ENCODE measurements at places on chromosomes 16 and 17.

DNA sequence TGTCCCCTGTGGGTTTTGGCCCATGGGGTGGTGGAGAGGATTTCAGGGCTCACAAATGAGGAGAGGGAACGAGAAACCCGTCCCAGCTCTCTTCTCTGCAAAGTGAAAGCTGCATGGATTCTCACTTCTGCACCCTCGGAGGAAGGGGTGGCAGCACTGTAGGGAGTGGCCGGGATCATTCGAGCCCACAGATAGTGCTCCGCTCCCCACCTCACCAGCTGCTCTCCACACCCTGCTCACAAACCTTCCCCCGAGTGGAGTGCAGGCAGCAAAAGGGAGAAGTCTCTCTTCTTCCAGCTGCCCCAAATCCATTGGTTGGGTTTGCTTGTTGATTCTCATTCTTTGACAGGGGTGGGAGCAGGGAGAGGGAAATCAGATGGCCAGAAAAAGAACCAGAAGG is 20.1 kb downstream of the STAT5A start:
- no peak for DNase-seq

DNA sequence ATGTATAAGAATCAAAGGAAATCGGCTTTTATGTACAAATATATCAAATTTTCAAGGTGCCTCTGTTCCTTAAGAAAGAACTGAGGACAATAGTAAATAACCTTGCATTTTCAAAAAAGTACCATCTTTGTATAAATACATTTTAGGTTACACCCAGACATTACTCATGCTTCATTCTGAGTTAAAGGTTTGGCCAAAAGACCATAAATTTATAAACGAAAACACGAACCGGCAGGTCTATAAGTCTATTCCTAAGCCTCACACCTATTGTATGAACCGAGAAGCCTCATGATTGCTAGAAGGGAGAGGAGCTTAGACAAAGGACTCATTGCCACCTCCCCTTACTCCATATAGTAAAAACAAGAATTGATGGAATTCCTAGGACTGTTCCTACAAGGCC is 94.6 kb upstream of the PSMD7 start:
- DNase-seq, result no peak

- no peak for DNase-seq
These were observed 1.9 kb upstream of the RSAD1 start for GRCh38 chr17:50476545-50477315.

DNA sequence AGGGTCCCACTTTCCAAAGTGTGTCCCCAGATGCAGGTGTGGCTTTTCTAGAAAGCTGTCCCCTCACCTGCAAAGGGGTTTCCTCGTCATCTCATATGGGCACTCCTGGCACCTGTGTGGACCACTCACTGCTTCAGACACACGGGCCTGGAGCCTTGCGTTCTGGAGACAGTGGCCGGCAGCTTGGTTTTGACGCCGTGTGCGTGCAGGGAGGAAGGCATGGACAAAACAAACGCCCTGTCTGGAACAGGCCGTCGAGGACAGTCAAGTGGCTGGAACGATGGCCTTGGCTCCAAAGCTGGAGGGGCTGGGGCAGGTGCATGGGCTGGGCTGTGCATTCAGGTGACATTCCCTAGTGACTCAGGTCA is 13.0 kb upstream of the C16orf95 start:
- DNase-seq, result no peak

DNA sequence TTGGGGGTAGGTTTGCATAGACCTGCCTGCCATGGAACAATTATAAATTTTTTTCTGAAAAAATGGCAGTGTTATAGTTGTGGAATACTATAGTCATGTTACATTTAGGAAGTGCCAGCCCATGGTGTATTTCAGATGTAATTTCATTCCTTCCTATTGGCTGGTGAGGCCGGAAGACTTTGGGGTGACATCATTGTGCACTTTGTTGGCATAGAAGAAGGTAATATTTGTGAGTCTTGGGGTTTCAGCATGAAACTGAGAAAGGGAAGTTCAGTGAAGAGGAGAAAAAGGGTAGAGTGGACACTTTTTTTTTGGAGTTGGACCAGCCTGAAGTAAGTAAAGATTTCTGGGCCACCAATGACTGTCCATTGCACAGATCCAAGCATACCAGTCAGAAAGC is 16.0 kb upstream of the HEATR6 start:
- no peak for DNase-seq

GRCh38 chr16:80924372-80924978 is 82.2 kb downstream of the CMC2 start:
- no peak for DNase-seq

GRCh38 chr16:58418026-58418425 is 25.8 kb downstream of the GINS3 start:
- DNase-seq, result no peak

DNA sequence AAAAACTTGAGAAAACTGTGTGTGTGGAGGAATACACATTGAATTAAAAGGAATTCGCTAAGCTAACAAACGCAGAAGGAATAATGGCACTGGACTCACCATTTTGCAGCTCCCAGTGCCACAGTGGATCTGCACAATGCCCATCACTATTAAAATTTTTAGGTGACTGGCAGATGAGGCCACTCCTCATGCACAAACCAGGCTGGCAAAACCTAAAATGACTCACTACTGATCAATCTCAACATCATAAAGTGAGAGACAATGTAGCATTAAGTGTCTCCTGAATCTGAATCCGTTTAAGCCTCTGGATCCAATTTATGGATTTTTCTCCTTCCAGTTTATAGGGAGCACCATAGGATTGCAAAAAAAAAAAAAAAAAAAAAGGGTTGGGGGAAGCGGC is 20.6 kb downstream of the MYH10 start:
- DNase-seq, result no peak

DNA sequence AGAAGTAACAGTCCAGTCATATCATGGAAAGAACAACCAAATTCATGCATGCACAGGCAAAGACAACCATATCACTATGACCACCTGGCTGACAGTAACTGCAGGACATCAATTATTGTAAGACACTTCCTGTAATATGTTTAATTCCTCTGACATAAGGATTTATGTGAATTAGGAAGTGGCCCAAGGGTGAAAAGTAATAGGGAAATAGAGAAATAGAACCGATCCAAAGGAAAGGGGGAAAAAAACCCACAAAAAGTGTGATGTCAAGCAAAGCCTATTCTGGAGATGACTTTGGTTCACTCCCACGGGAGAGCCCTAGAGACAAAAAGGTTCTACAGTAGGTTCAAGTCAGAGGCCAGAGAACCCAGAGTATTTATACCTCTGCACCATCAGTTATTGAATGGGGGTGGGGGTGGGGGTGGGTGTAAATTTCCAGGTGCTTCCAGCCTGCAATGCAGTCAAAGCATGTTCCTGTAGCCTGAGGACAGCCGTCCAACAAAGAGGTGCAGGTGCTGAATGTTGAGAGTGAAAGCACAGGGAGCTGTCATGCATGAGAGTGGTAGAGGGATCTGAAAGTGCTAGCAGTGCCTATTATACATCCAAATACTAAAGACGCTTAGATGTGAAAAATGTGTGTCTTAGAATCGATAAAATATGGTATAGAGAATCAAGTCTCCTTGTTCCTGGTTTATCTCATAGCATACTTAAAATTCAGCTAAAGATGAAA is 95.6 kb upstream of the HLF start:
- no peak for DNase-seq

DNA sequence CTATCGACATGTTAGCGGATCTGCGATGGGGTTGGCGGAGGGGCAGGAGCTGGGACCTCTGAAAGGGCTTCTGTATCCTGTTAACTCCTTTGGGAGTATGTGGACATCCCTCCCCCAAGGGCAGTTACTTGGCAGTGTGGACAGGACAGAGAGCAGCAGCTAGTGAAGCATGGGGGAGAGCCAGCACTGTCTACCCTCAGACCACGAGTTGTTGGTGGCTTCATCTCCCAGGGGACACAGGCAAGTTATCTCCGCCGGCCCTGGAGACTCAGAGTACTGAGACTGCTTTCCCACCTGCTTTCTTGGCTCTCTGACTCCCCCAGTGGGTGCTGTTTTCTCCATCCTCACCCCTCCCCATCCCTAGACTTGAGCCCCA is 5.3 kb upstream of the GFAP start:
- no peak for DNase-seq

- no peak for DNase-seq
These were observed 56.1 kb downstream of the RGS9 start for GRCh38 chr17:65193305-65193704.

GRCh38 chr17:8146381-8147140 is 5.6 kb downstream of the PER1 start:
- DNase-seq, result no peak

GRCh38 chr16:7338826-7339225 is 6.2 kb downstream of the RBFOX1 start:
- DNase-seq, result no peak

- DNase-seq, result no peak
These were observed 9.1 kb downstream of the UNC13D start for GRCh38 chr17:75834928-75835653.

DNA sequence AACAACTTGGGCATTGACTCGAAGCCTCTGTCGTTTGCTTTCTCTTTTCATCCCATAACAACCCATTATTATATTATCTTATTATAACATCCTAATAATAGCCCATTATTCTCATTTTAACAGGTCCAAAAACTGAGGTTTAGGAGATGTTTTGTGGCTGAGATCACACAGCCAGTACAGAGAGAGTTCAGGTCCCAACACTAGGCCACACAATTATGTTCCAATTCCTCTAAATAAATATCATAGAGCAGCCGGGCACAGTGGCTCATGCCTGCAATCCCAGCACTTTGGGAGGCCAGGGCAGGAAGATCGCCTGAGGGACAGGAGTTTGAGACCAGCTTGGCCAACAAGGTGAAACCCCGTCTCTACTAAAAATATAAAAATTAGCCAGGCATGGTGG is 40.3 kb upstream of the KIFC3 start:
- no peak for DNase-seq

- DNase-seq, result no peak
These were observed 64.7 kb downstream of the KLHDC4 start for GRCh38 chr16:87701078-87701460.

DNA sequence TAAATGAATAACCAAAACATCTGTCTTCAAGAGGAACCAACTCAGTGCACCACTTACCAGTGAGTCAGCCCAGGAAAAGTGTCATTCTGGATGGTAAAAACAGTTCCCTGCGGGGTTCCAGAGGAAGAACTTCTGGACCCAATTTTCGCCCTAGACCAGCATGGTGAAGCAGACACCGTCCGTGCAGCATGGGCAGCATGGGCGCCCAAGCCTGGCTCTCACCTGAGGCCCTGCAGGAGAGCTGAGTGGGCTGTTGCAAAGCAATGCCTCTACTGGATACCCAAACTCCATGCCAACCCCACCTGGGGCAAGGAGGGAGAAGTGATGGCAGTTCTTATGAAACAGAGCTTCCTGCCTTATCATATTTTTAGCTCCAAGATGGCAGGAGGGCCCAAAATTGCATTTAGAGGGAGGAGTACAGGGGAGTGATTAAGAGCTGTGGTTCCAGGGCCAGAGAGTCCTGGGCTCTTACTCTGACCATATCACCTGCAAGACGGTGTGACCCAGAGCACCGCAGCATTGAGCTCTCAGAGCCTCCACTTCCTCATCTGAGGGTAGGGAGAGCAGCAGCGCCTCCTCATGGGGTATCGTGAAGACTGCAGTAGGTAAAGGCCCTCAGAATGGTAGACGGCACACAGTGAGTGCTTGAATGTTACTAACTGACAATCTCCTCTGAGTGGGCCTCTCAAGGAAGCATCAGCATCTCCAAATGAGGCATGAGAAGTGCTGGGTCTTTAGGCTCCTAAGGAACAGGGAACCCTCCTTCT is 16.6 kb upstream of the INPP5K start:
- no peak for DNase-seq

- no peak for DNase-seq
These were observed 17.7 kb downstream of the NCBP3 start for GRCh38 chr17:3828151-3828851.

GRCh38 chr17:77836557-77837041 is 121.9 kb upstream of the TNRC6C start:
- no peak for DNase-seq

DNA sequence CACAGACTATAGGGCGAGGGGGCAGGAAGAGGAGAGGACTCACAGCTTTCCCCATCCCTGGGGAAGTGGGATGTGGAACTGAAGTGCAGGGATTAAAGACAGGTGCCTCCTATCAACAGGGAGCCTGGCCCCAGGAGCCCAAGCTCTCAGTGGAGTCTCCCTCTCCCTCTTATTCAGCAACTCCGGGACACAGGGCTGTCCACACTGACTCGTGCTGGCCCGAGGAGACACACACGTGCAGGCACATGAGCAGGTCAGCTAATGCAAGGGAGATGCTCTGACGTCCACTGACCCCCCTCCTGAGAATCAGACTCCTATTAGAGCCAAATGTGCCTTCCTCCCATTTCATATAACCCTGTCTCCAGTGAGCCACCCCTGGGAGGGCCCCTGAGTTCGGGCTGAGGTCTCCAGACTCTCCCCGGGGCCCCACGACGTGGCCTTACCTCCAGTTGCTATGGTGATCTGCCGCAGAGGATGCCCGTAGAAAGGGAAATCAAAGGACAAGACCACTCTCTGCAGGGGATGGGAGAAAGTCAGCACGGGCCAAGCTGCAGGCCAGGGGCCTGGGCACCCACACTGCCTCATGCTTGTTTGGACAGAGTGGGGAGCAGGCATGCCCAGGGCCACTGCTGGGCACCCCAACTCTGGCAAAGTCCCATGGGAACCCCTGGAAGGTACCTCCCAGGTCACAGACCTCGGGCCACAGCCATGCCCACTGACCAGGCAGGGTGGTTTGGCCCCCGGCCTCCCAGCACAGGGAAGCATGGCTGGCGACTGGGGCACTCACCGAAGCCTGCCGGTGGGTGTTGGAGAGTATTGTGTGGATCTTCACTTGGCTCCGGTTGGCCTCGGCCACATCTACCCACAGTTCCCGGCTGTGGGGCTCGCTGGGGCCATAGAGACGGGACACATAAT is 42.7 kb downstream of the PLXDC1 start:
- DNase-seq, result no peak

DNA sequence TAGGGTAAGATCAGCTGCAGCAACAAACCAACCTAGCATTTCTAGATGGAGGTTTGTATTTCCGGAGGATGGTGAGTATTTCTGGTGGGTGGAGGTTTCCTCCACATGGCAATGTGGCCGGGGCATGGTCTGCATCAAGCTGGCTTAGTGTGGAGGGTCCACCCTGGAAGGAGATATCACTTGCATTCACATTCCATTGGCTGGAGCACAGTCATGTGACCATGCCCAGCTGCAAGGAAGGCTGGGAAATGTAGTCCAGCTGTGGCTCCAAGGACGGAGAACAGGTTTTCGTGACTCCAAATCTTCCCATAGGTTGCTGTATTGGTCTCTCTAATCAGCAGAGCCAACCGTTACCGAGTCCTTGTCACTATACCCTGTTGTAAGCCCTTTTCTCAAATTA is 68.7 kb downstream of the RAI1 start:
- no peak for DNase-seq

DNA sequence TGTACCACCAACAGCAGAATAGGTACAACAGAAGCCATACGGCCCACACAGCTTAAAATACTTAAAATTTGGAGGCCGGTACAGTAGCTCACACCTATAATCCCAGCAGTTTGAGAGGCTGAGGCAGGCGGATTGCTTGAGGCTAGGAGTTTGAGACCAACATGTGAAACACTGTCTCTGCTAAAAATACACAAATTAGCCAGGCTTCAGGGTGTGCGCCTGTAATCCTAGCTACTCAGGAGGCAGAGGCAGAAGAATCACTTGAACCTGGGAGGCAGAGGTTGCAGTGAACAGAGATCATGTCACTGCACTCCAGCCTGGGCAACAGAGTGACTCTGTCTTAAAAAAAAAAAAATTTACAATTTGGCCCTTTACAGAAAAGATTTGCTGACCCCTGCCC is 17.0 kb downstream of the GFOD2 start:
- DNase-seq, result no peak

GRCh38 chr16:85301231-85301630 is 189.0 kb upstream of the CIBAR2 start:
- no peak for DNase-seq

Measured in DMS 273 treated with DMSO at 0.1 percent for 48 hours (cell line).